GM23248 (cell line): ENCODE measurements at places on chromosomes 4 and X. TPM values are rescaled to one million over a fixed set of nuclear protein-coding genes. Genes with fewer than 3 reads are reported as not detected.

GRCh38 chr4:178255172-178255571, 812.9 kb upstream of the AGA start:
- no peak for DNase-seq

- DNase-seq: no peak
Observed at GRCh38 chr4:186712690-186713089, 11.0 kb downstream of the FAT1 start.

DNA sequence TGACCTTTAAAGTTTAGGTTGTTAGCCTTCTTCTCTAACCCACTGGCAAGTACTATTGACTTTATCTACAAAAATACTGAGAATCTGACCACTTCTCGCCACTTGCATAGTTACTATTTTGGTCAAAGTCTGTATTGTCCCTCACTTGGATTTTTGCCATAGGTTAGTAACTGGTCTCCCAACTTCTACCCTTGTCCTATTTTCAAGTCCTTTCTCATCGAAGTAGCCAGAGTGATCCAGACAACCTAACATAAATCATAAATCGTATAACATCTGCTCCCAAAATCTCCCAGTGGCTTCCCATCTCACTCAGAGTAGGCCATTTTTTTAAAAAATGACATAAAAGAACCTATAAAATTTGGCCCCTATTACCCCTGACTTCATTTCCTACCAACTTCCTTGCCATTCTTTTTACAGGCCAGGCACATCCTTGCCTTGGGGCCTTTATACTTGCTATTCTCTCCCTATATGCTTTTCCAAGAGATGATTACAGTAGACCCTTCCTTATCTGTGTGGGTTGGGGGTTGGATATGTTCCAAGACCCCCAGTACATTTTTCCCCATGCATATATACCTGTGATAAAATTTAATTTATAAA, 29.0 kb downstream of the WDFY3 start:
- no peak for DNase-seq

The PDZD4 gene
- total RNA-seq: 1.5 TPM in 1 of 2 replicates, not detected in the other

The PPBP gene
- not detected in 2 replicates for total RNA-seq

DNA sequence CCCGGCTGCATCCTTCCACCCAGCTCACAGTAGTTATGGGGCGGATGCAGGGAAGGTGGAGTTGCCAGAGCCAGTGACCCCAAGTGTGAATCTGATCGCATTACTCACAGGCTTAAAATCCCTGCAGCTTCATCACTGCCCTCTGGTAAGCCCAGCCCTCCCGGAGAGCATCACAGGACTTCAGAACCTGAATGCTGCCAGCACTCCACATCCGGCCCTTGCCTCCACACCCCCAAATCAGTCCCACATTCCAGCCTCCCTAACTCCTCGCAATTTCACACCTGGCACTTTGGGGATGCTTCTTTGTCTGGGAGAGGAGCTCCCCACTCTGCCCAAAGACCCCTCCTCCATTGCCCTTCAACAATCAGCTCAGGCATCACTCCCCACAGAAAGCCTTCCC, 15.6 kb downstream of the RASL11B start:
- peak; percentile 38 for DNase-seq

GRCh38 chr4:111228874-111229273, 606.0 kb upstream of the PITX2 start:
- peak; percentile 71 for DNase-seq

The GAB3 gene
- 0.25 and 0.76 TPM in 2 replicates for total RNA-seq

DNA sequence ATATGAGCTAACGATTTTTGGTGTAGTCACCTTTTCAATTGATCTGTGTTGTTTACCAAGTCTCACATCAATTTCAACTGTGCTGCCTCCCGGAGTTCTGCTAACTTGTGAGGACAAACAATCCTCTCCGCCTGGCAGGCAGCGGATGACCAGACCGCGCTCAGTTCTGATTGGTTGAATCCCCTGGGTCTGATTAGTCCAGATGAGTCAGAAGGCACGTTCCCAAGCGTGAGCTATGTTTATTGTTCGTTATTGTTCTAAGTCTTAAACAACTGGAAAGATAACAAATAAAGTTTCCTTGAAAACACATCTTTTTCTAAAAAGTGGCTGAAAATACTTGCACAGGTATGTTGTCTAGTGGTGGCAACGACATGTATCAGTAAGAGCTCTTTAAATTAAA, 37.9 kb upstream of the TRPC3 start:
- peak; percentile 8 for DNase-seq

The CFAP97 gene
- total RNA-seq: 44.0 and 46.3 TPM in 2 replicates

- no peak for DNase-seq
Observed at GRCh38 chr4:62269918-62270317, 1069.8 kb downstream of the ADGRL3 start.

The GK2 gene
- total RNA-seq: not detected in 2 replicates

- DNase-seq: no peak
Observed at GRCh38 chr4:141009931-141010330, 123.3 kb downstream of the RNF150 start.

The AMELX gene
- total RNA-seq: not detected in 2 replicates

The IL21 gene
- total RNA-seq: not detected in 2 replicates

DNA sequence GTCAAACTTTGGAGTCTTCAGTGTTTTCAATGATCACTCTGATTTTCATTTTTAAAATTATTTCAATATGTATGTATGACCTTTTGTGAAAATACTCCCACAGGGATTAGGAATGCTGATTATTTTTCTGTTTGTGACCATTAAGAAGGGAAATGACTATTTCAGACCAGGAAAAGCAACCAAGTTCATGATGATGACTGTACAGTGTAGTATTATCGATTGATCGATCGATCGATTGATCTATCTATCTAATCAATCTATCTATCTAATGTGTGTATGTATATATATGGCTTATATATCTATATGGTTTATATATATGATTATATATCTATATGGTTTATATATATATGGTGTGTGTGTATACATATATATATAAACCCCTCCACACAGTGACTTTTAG, 131.5 kb upstream of the VEGFC start:
- DNase-seq: no peak

DNA sequence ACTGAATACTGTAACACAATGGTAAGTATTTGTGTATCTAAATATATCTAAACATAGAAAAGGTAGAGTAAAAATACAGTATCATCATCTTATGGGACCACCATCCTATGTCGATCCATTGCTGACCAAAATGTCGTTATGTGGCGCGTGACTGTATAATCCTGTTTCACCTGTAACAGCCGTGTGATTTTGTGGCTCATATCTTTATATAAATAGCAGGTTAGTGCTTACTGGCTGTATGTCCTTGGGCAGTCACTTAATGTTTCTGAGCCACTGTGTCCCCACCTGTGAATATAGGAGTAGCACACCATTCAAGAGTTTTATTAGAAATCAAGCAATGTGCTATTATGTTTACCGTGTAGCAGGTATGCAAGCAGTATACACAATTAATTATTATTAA, 226.2 kb upstream of the FAT1 start:
- no peak for DNase-seq

DNA sequence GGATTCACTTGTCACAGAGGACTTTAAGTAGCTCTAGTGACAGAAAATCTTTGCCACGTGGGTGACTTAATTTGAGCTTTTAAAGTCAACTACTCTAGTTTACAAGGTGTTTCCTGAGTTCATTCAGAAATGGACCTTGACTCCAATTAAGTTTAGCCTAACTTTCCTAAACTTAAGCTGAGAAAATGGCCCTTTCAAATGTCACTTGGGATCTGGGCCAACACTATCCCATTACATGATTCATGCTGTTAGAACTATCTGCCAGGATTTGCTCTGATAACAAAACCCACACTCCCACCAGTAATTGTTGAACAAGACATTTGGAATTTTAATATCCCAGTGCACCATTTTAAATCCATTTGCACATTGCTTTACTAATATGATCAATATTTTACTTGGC, 40.8 kb downstream of the C4orf46 start:
- DNase-seq: peak; percentile 54

- DNase-seq: no peak
Observed at GRCh38 chr4:7241597-7242125, 49.3 kb downstream of the SORCS2 start.

The GSPT2 gene
- 5.2 and 7.8 TPM in 2 replicates for total RNA-seq

DNA sequence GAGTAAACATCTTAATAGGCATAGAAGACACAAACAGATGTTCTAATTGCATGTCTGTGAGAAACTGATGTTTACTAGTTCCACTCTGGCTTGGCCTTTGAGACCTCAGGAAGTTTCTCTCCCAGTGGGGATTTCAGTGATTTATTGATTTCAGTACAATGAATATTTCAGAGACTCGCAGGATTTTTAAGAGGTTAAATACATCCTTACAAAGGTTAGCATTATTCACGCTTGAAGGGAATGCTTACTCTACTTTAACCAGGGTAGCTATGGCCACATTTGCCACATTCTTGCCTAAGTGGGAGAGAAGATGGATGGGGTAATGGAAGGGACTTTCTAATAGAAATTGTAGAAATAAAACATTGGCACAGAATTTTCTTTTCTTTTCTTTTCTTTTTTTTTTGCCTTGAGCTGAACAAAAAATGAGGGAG, 480.1 kb downstream of the SPRY1 start:
- DNase-seq: no peak

- DNase-seq: no peak
Observed at GRCh38 chr4:106104276-106104675, 209.0 kb downstream of the NPNT start.

GRCh38 chr4:142913461-142914030, 67.4 kb upstream of the INPP4B start:
- peak; percentile 60 for DNase-seq

- DNase-seq: no peak
Observed at GRCh38 chr4:94038195-94038594, 169.5 kb upstream of the SMARCAD1 start.

DNA sequence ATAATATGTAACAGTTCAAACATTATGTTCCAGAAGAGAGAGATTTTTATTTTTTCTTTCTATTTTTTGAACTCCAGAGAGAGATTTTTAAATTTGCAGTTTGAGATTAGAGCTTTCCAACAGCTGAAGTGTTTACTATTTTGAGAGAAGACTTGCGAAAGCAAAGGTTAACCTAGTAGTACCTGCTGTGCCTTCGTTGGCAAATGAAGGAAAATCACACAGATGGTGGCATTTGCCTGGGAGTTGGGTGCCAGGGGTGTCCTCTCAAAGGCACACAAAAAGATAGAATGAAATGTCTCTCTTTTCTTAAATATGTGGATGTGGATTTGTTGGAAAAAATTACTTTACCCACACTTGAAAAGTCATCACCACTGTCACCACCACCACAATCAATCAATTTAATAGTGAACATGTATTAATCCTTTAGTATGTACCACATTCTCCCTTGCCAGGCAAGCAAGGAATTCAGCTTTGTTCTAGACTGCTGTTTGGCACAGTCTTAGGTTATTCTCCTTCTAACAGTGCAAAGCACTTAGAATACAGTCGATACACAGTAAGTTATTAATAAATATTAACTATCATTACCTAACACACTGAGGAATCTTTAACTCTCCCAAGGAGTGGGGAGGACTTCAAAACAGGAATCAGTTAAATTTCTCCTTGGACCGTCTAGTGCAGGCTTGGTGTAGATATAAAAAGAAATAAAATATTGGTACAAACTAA, 838.2 kb upstream of the FTHL17 start:
- no peak for DNase-seq

- DNase-seq: peak; percentile 8
Observed at GRCh38 chr4:11130195-11130970, 298.3 kb downstream of the HS3ST1 start.

- DNase-seq: no peak
Observed at GRCh38 chrX:150005027-150005426, 66.7 kb upstream of the EOLA2 start.

GRCh38 chr4:169225058-169225751, 45.6 kb downstream of the SH3RF1 start:
- peak; percentile 96 for DNase-seq

- peak; percentile 71 for DNase-seq
Observed at GRCh38 chr4:68175562-68176155, 46.0 kb upstream of the TMPRSS11F start.

The RPA4 gene
- total RNA-seq: 0.65 TPM in 1 of 2 replicates, not detected in the other

DNA sequence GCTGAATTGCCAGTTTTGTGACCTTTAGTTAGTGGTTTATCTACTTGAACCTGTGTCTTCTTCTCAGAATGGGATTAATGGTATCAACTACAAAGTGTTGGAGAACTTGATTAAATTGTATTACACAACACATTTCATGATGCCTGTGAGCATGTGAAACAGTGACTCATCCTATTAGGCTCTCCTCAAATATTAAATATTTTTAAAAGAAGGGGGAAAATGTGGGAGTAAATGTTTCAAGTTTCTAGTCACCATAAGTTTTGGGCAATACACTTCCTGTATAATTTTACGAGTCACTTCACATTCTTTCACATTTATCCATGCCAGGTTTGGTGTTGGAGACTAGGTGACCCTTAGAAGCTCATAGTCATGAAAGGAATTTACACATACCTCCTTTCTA, 147.0 kb downstream of the HS3ST1 start:
- DNase-seq: no peak

- DNase-seq: no peak
Observed at GRCh38 chrX:78063687-78064086, 40.4 kb upstream of the PGK1 start.

DNA sequence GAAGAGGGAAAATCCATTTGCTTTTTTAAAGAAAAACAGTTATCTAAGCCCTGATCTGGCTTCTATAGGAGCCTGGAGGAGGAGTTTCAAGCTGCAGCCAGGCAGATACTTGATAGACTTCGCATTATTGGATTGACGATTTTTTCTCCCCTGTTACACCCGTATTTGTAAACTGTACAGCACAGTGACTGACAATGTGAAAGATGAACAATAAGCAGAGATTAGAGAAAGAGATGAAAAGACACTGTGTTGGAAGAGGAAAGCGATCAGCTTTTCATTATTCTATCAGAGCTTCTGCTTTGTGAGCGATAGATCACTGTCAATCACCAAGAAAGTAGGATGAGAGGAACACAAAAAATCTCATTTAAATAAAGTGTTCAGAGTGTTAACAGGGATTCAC, 639.2 kb downstream of the TLL1 start:
- no peak for DNase-seq

DNA sequence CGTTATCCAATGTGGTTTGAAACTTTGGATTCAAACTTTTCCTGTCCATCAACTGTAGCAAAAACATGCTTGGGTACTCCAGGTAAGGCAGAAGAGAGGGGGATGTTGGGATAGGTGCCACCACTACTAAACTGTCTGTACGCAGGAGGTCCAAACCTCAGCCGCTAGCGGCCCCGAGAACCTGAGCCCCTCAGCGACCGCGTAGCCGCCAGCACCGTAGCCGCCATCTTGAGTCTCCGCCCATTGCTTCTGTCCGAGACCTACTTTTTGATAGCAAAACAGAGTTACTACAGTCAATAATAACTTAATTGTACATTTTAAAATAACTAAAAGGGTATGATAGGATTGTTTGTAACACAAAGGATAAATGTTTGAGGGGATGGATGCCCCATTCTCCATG, 119.9 kb upstream of the GRID2 start:
- DNase-seq: no peak
